Ascending aorta (tissue), 2 donors: ENCODE measurements at places on chromosomes 11 and 22. TPM values are rescaled to one million over a fixed set of nuclear protein-coding genes. Genes with fewer than 3 reads are reported as not detected.

GRCh38 chr11:69486773-69487291 lies 5.4 kb downstream of the LINC01488 start:
- H3K36me3 ChIP-seq, result no peaks in the 10 kb centered on the region
- DNase-seq, result no peak
- H3K4me1 ChIP-seq, result peaks cover 10% of the 10 kb centered on the region
- no peaks in the 10 kb centered on the region for H3K27me3 ChIP-seq
- H3K27ac ChIP-seq, result peak overlapping the region; percentile 73

- no peak overlapping the region for H3K27ac ChIP-seq
- no peaks in the 10 kb centered on the region for H3K36me3 ChIP-seq
- H3K27me3 ChIP-seq, result no peaks in the 10 kb centered on the region
- DNase-seq, result no peak
- H3K4me1 ChIP-seq, result no peaks in the 10 kb centered on the region
These were observed 156.1 kb downstream of the ST3GAL4 start for GRCh38 chr11:126511475-126512115.

DNA sequence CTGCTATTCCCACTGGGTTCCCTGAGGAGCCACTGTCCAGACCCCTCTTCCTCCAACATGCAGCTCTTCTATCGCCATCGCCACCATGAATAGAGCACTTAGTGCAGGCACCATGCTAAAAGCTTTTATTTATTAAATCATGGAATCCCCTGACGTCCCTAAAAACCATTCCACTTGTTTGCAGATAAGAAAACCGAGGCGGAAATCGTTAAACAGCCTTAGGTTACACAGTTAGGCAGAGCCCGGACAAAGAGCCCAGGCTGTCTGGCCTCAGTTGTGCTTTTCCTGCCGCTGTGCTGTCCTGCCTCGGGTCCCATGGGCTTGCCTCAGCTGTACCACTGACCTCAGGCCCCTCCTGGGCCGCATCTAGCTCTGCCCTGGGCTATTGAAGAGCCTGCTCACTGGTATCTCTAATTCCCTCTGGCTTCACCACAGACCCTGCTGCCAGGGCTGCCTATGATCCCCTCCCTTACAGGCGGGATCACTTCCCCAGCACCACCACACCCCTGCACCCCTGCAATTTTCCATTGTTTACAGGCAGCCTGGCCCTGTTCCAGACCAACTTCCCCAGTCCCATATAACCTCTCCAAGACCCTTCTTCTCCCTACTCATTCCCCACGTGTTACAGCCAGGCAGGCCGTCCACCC lies 13.0 kb upstream of the TUB start:
- peak overlapping the region; percentile 28 for H3K27ac ChIP-seq
- no peak overlapping the region for H3K4me3 ChIP-seq
- peaks cover 14% of the 10 kb centered on the region for H3K4me1 ChIP-seq
- no peaks in the 10 kb centered on the region for H3K27me3 ChIP-seq

DNA sequence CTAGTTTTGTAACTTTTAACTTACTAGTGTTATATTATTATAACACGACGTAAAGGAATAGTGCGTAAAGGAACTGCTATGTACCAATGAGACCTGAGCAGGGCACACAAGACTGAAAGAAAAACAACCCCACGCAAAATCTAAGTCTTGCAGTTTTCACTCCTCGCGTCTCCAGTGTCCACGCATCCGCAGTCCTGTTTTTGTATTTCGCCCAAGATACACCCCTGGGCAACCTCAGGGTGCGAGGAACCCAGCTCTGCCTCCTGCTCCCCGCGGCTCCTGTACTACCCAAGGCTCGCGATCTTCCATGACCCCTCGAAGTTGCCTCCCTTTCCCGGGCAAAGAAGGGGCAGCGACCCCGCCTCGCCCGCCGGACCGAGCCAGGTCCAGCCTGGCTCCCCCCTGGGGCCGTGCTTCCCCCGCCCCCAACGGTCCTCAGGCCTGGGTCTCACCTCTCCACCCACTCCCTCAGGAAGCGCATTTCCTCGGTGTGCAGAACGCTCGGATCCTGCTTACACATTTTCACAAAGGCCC lies 393 bp downstream of the ST13 start:
- H3K4me1 ChIP-seq, result peaks cover 10% of the 10 kb centered on the region
- peak; percentile 67 for DNase-seq
- H3K36me3 ChIP-seq, result no peaks in the 10 kb centered on the region
- H3K27me3 ChIP-seq, result no peaks in the 10 kb centered on the region

DNA sequence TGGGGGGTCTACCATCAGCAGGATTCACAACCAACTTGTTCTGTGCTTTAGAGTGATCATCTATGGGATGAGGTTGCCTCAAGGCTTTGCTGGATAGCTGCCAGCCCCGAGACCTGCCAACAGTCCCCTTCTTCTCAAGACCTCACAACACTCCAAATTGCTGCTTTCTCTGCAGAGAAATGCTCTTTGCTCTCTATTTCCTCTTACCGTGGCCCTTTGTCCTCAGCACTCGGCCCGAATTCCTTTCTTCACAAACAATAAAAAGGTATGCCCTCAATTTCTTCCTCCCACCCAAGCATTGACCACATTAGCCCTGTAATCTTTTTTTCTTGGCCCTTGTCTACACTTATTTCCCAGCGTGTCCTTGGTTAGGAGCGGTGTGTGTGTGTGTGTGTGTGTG lies 147.4 kb upstream of the SNX19 start:
- no peaks in the 10 kb centered on the region for H3K4me1 ChIP-seq
- H3K27me3 ChIP-seq, result no peaks in the 10 kb centered on the region
- no peak overlapping the region for H3K4me3 ChIP-seq
- H3K27ac ChIP-seq, result no peak overlapping the region

GRCh38 chr11:65184146-65184545 lies 2.4 kb downstream of the CAPN1 start:
- H3K36me3 ChIP-seq, result peaks cover 34% of the 10 kb centered on the region
- DNase-seq, result no peak
- H3K27ac ChIP-seq, result no peak overlapping the region
- peaks cover 2% of the 10 kb centered on the region for H3K4me1 ChIP-seq

The DGCR8 gene
- 18.0 TPM for total RNA-seq
